ENCODE measurements at places on chromosomes 3 and 15. TPM values are rescaled to one million over a fixed set of nuclear protein-coding genes. Genes with fewer than 3 reads are reported as not detected.
A peak's percentile ranks its signal among the peaks of the same experiment; 100 is the strongest.

Gene RTP1
- 0.43 TPM for total RNA-seq

- no peak overlapping the region for H3K4me3 ChIP-seq
- DNase-seq: peak; percentile 80
- H3K4me1 ChIP-seq: peaks cover 16% of the 10 kb centered on the region
- no peak overlapping the region for H3K27ac ChIP-seq
- no peaks in the 10 kb centered on the region for H3K36me3 ChIP-seq
- H3K27me3 ChIP-seq: no peaks in the 10 kb centered on the region
These were observed 205.9 kb upstream of the IGF1R start for GRCh38 chr15:98442379-98442833.

Gene C3orf85
- not detected for total RNA-seq

DNA sequence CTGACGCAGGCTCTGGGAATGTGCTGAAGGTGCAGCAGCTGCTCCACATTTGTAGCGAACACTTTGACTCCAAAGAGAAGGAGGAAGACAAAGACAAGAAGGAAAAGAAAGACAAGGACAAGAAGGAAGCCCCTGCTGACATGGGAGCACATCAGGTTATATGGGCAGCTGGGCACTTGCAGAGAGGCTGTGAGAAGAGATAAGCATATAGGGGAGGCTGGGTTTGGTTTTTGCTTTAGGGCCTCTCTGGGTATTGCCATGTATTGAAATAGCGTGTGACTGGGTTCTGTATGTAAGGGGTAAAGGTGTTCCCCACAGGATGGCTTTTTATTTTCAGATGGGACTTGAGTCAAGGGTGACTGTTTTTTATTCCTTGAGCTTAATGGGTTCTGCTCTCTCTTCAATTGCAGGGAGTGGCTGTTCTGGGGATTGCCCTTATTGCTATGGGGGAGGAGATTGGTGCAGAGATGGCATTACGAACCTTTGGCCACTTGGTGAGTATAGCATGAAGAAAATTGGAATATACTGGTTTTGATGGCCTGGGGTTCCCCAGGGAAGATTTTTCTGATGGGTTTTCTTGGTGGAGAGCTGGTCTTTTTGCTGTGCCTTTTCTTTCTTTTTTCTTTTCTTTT, 7.4 kb downstream of the PSMD2 start:
- H3K4me1 ChIP-seq: no peaks in the 10 kb centered on the region
- H3K27me3 ChIP-seq: no peaks in the 10 kb centered on the region
- no peak for DNase-seq
- H3K36me3 ChIP-seq: peaks cover 3% of the 10 kb centered on the region

DNA sequence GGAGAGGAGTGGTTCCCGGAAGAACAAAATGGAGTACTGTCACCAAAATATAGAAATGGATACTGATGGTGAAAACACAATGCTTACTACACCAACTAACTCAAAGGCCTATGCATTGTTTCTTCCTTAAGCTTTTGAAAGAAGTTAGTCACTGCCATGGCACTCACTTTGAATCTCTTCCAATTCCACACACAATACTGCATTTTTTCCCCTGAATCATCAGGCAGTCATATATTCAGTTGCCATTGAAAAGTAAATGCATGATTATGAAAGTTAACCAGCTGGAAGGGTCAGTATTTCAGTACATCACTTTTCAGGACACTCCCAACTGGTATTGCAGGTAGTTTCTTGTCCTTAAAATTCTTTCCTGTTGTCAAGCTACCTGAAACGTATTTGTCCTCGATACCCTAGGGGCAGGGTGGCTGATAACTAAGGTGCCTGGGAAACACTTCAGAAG, 9.0 kb upstream of the LRRFIP2 start:
- H3K4me1 ChIP-seq: no peaks in the 10 kb centered on the region
- no peak overlapping the region for H3K27ac ChIP-seq
- no peak for DNase-seq
- H3K27me3 ChIP-seq: no peaks in the 10 kb centered on the region
- H3K4me3 ChIP-seq: no peak overlapping the region

- no peaks in the 10 kb centered on the region for H3K27me3 ChIP-seq
- no peaks in the 10 kb centered on the region for H3K36me3 ChIP-seq
- no peak for DNase-seq
- H3K4me3 ChIP-seq: no peak overlapping the region
- peaks cover 6% of the 10 kb centered on the region for H3K4me1 ChIP-seq
- H3K27ac ChIP-seq: no peak overlapping the region
These were observed 906.6 kb downstream of the TUSC7 start for GRCh38 chr3:117616227-117616626.

DNA sequence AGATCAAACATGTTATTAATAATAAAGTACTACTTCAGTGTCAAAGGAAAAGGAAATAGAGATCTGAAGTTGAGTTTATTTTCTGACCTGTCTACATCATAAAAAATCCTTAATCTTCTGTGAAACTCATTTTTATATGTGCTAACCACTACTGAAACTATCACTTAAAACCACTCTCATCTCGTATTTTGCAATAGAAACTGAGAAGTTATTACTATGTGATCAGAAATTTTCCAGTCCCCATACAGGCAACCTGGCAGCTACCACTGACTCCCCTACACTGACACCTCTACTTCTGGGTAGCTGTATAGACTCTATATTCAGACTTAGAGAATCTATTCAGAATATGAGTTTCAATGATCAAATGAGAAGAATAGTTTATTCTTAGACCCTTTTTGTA, 8.3 kb downstream of the HDGFL3 start:
- peaks cover 3% of the 10 kb centered on the region for H3K36me3 ChIP-seq
- H3K4me3 ChIP-seq: no peak overlapping the region
- H3K4me1 ChIP-seq: peaks cover 14% of the 10 kb centered on the region
- H3K27ac ChIP-seq: no peak overlapping the region
- no peak for DNase-seq

Gene STAB1
- not detected for total RNA-seq

Gene CYFIP1
- total RNA-seq: 112 TPM

GRCh38 chr3:15276028-15276724, 56.2 kb downstream of the SH3BP5 start:
- H3K27me3 ChIP-seq: no peaks in the 10 kb centered on the region
- H3K27ac ChIP-seq: no peak overlapping the region
- no peak for DNase-seq
- H3K36me3 ChIP-seq: no peaks in the 10 kb centered on the region

DNA sequence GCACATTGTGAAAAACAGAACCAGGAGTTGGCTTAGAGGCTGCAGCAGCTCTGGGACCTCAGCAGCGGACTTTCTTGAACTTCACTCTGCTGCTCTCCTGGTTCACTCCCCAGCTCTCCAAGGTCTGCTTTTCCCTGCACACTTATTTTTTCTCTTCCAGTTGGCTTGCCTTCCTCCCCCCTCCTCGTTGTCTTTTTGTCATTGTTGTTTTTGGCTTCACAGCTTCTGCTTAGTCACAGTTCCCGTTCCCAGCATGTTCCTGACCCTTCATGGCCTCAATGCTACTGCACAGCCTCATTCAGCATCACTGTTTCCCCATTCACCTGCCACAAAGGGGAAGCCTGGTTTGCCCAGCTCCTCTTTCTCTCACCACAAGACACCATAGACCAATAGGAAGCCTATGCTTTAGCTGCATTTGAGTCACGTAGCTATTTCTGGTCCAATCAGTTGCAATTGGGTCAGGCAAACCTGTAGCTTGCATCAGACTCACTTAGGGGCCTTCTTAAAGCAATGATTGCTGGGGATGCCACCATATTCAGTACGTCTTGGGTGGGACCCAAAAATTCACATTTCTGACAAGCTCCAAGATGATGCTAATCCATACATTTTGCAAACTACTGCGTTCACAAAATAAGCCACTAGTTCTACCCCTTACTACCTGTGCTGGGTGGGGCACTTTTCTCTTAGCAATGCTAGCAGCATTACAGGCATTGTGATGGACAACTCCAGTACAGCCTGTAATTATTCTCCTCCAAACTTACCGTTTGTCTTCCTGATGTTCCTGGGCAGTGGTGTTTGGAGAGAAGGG, 7.8 kb upstream of the SUMF1 start:
- no peak overlapping the region for H3K27ac ChIP-seq
- H3K4me1 ChIP-seq: peaks cover 9% of the 10 kb centered on the region
- H3K4me3 ChIP-seq: no peak overlapping the region

DNA sequence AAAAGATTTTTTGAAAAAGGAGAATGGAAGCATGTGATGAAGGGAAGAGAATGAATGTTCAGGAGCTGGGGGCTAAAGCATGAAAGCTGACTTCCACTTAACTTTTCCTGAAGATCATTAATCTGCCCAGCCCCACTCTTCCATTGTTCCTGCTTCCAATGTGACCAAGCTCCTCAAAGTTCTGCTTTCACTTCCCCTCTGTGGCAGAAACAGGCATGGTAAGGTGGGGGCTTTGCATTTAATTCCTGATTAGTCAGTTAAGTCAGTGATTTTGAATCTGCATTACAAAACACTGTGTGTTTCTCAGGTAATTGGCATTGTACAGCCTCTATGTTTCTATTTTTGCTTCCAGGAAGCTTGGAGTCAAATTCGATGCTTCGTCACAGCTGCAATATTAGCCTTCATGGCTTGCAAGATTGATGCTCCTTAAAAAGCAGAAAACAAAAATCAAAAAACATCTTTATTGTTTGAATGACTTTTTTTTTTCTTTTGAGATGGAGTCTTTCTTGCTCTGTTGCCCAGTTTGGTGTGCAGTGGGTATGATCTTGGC, 7.3 kb upstream of the TM6SF1 start:
- no peaks in the 10 kb centered on the region for H3K36me3 ChIP-seq
- H3K27ac ChIP-seq: no peak overlapping the region
- peaks cover 27% of the 10 kb centered on the region for H3K27me3 ChIP-seq
- H3K4me1 ChIP-seq: no peaks in the 10 kb centered on the region
- no peak for DNase-seq

Gene FRMD4B
- 13.0 TPM for total RNA-seq

Gene ADAMTS17
- 1.5 TPM for total RNA-seq

Gene CLDN16
- not detected for total RNA-seq

- no peaks in the 10 kb centered on the region for H3K27me3 ChIP-seq
- no peak overlapping the region for H3K4me3 ChIP-seq
- H3K27ac ChIP-seq: no peak overlapping the region
- no peaks in the 10 kb centered on the region for H3K36me3 ChIP-seq
- no peaks in the 10 kb centered on the region for H3K4me1 ChIP-seq
These were observed 94.9 kb downstream of the DTWD1 start for GRCh38 chr15:49715701-49716100.

Gene CPN2
- not detected for total RNA-seq

DNA sequence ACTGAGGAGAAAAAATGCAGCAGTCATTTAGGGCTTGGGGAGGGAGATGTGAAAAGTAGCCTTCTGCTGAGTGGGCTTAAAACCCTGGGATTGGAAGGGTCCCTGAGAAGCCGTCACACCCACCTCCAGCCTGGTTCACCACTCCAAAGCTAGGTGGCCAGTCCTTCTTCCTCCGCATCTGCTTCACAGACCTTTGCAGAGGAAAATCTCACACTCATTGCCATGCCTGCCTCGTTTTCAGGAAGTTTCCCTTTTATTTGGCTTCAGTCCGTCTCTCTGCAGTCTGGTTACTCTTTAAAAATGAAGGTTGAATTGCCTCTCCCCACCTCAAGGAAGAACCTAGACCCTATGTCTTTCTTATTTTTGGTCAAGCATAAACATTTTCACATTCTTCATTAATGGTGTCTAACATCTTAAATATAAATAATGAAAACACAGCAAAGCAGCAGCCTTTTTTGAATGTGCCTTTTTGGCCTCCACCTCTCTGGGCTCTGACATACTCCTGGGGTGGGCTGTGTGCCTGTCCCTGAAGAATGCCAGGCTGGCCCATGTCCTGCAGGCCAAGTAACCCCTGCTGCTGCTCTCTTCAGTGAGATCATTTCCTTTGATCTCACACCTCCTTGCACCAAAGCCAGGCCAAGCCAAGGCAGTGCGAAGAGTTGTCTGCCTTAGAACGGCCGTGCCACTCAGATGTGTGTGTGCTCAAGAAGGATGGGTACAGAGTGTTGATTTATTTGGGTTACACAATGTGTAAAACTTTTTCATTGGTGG, 11.0 kb downstream of the MRAS start:
- H3K36me3 ChIP-seq: no peaks in the 10 kb centered on the region
- H3K27ac ChIP-seq: no peak overlapping the region
- no peaks in the 10 kb centered on the region for H3K27me3 ChIP-seq
- DNase-seq: no peak
- H3K4me3 ChIP-seq: no peak overlapping the region
- H3K4me1 ChIP-seq: peaks cover 12% of the 10 kb centered on the region

DNA sequence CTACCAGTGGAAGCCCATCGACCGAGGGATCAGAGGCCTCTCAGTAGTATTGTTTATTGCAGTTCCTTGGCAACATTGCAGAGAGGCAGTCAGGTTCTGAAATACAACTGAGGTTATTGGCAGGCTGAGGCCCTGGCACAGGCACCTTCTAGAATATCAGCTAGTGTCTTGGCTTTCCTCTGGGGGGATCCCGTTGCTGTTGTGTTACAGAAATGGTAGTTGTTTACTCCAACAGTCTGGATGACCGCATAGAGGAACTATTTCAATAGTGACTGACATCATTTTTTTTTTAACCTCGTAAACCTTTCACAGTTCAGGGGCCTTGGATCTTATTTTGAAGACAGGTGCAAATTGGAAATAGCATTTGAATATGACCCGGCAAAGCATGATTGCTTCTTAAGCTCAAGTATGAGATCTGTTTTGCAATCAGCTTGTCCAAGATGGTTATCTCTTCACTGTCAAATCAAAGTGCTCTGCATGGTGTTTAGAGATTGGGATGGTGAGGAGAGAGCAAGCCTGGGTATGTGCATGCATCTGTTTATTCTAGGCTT, 63.9 kb downstream of the PGPEP1L start:
- no peaks in the 10 kb centered on the region for H3K4me1 ChIP-seq
- H3K27ac ChIP-seq: no peak overlapping the region
- H3K27me3 ChIP-seq: no peaks in the 10 kb centered on the region
- H3K4me3 ChIP-seq: no peak overlapping the region
- DNase-seq: no peak

DNA sequence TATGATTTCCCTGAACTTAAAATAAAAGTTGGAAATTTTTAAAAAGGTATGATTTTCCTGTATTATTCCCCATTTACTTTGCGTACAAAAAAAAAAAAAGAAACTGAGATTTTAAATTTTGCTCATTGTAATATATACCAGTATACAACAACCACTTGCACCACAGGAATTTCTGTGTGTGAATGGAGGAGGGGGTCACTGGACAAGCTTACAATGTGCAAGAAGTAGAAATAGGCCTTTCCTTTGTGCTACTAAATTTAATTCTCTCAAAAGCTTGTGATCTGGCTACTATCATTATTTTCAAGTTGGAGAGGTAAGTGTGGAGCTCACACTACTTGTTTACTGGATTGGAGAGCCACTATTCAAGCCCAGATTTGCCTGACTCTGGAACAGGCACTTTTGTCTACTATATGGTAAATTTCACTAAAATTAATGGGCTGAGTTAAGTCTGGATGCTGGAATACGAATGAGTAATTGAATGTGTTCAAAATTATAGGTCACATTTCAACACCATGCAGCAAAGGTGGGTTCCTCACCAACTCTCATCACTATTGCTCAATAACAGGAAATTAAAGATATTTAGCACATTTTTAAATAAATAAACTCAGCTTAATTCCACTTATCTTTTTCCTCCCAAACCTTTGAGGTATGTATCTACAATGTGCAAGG, 148.0 kb upstream of the MBNL1 start:
- no peaks in the 10 kb centered on the region for H3K4me1 ChIP-seq
- no peaks in the 10 kb centered on the region for H3K36me3 ChIP-seq
- H3K27ac ChIP-seq: no peak overlapping the region
- H3K27me3 ChIP-seq: no peaks in the 10 kb centered on the region
- DNase-seq: no peak
